ENCODE measurements at places on chromosomes 7 and 10.

DNA sequence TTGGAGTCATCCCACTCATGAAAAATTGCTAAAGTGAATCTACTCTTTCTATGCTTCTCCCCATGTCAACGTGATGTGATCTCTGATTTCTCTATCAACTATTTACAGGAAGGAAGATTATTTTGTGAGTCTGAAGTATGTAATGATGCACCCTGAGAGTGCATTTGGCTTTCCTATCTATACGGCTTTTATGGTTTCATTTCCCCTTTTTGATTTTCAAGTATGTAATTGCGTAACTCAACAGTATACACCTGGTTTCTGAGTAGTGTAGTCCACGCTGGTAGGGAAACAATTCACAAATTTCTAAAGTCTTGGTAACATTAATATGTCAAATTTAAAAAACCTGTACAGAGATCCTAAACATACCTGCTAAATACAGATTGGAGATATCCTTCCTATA lies 194.7 kb upstream of the SEMA3A start:
- DNase-seq = no peak

GRCh38 chr7:32957326-32958045 lies at the start of gene FKBP9:
FKBP9 (plus strand) TSS chr7:32957440; CDS start chr7:32957574, 134 bp downstream.
- DNase-seq = peak; percentile 48

GRCh38 chr7:81822811-81823210 lies 53.0 kb upstream of the HGF start:
- no peak for DNase-seq

DNA sequence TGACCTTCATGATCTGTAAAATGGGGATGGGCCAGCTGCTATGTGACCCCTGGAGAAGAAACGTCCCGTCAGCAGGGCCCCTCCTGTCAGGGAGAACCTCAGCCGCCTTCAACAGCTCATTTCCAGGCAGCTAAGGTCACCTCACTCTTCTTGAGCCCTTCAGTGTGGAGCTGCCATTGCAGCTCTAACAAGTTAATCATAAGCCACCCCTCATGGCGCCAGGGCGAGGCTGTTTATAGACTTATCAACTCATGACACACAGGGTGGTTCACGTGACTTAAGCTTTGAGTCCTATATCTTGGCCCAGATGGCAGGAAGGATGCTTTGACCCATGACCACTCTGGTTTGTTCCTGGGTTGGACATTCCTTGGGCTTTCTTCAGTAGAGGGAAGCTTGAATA lies 315.1 kb downstream of the TNS3 start:
- no peak for DNase-seq

DNA sequence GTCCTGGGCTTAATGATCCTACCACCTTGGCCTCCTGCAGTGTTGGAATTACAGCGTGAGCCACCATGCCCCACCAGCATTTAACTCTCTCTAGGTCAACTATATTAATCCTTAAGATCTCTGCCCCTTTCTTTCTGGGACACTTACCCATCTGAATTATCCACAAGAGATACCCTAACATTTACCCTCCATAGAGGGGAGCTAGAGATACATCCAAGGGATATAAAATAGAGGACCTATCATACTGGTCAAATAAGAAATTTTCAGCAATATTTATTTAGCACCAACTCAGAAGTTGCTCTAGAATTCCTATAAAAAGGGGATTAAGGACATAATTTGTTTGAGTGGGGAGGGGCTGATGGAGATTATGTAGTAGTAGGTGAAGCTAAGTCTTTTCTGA lies 96.5 kb downstream of the OTUD1 start:
- no peak for DNase-seq

- no peak for DNase-seq
Measured at GRCh38 chr10:98378722-98379121, 36.3 kb downstream of the PYROXD2 start.

DNA sequence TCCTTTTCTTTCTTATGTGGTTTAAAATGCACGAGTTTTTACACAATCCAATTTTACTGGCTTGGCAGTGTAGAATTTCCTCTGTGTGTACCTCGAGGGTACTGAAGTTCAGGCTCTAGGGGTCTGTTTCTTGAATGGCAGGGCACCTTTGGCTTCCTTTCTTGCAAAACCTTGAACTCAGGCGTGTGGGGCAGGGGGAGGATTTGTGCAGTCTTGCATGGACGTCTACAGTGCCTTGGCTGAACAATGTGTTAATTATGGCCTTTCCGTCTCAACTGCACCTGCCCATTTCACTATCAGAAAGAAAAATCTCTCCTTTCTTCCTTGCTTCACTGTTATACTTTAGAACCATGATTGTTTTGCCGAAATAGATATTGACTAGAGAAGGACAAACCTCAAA lies 570.9 kb downstream of the INHBA start:
- peak; percentile 13 for DNase-seq

DNA sequence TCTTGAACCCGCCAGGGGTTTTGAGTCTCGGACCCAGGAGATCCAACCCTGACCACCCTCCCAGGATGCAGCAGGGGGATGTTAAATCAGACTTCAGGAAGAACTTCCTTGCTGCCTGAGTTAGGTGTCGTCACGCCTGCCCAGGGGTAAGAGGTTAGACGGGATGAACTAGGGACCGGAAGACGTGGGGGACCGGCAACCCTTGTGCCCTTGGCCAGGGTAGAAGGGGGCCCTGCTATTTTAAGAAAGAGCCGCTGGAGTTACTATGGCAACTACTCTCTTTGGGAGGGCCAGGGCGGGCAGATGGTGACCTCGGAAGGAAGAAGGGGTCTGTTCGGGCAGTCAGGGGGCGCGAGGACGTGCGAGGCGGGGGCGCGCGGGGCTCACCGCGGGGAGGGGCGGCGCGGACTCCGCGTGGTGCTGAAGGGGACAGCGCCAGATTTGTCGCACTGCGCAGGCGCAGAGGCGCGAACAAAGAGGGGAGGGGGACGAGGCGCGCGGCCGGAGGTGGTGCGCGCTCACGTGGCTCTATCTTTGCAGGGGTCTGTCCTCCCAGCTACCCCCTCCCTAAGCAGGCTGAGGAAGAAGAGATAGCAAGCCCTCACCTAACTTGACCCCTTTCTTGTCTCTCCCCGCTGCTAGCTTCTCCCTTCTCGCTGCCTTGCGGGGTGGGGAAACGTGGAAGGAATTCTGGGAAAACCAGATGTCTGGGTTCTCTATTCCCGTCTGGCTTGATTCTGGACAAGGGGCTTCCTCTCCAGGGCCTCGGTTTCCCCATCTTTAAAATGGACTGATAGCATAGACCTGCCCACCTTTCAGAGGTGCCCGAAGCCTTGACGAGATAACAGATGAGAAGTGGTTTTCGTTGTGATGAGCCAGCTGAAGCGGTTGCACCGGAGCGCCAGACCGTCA lies 940 bp upstream of the PSD start:
- DNase-seq = no peak

- no peak for DNase-seq
Measured at GRCh38 chr7:90761584-90761983, 165.5 kb downstream of the CDK14 start.

DNA sequence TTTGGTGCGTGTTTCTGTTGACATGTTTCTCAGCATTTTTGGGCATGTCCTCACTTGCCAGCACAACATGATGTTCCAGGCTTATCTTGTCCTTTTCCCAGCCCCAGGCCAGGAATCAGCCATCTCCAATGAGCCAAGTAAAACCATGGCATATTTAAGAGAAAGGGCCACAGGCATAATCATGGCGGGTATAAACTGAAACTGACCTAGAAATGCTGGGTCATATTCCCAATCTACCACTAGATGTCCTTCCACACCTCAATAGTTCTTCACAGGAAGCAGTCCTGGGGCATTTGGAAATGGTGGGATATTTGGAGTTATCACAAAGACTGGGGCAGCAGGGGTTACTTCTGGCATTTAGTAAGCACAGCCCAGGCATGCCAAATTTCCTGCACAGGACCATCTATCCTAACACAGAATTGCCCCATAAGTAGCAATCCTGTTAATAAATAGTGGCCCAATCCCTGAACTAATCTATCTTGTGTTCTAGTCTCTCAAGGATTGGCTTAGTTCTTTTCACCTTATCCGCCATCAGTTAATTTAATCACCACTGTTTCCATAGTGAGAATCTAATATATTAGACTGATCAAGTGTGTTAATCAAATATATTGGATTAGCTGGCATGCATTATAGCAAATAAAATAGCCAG lies 101.6 kb downstream of the NPSR1 start:
- DNase-seq = no peak

Data from right renal cortex interstitium (tissue), 3 donors.